ENCODE measurements at places on chromosomes 16 and 17.

GRCh38 chr17:57625511-57625910 lies 119.6 kb downstream of the CCDC182 start:
- DNase-seq: no peak

DNA sequence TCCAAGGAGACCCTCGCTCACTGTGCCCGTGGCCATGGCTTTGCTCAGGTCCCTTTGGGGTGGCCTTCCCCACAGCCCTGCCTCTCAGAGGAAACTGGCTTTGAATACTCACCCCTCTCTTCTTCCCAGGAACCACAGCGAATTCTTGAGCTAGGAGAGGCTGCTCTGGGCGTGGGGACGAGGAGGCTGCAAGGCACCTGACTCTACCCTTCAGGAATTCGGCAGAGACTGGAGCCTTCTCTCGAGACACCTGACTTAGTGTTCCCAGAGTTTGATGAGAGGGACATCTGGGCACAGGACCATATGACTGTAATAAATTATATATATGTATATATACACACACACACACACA lies 6.2 kb downstream of the LLGL2 start:
- DNase-seq: peak; percentile 17

- DNase-seq: peak; percentile 15
Observed at GRCh38 chr16:46916980-46917379, 32.8 kb downstream of the GPT2 start.

DNA sequence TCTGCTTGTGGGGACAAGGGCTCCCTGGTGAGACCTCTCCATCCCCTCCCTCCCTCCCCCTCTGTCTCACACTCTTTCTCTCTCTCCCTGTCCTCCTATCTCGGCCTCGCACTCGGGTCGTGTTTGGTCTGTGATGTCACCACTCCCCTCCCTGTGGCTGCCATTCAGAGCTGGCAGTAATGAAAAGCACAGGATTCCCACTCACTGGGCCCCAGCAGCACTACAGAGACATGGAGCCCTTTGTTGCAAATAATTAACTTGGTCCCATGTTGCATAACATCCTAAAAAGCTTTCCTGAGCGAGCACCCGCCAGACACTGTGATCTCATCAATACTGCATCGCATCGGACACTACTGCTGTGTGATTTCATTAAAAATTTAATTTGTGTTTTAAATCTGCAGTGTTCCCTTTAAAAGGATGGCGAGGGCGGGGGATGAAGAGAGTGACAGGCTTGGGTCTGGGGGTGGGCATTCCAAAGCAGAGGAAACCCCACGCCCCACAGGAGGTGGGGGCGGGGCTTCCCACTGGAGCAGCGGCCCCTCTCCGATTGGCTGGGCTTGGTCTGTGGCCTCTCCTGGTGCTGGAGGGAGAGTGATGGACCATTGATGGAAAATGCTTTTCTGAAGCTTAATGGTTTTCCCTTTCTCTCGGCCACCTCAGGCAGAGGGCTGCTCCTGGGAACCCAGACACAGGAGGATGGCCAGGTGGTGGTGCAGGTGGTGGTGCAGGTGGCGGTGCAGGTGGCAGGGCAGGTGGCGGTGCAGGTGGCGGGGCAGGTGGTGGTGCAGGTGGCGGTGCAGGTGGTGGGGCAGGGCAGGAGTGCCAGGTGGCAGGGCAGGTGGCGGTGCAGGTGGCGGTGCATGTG lies 15.3 kb upstream of the NPTX1 start:
- DNase-seq: no peak

DNA sequence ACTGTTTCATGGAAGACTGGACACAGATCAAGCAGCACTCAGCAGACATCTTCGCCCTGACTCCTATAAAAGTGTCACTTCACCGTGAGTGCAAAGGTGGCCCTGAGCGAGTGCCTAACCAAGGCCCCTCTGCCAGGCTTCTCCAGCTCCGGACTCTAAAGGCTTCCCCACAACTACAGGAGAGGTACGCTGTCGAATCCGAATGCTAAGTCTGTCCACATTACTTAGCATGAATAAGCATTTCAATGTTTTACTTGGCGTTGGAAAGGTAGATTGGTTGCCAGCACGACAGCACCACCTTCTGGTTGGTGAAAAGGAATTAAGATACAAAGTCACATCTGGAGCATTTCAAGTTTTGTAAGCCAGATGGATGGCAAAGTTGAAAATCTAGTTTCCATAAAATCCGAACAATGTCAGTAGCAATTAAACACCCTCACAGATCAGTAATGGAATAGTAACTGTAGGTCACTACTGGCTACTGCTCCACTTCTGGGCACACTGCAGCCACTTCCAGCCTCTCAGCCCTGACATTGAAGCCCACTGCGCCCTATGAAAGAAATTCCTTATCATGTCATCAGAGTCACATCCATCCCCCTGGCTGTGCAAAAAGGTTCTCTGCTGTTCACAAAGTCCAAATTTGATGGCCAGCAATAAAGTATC lies 100.9 kb downstream of the PARN start:
- peak; percentile 67 for DNase-seq

GRCh38 chr17:28523876-28524275 lies 17.7 kb downstream of the FOXN1 start:
- no peak for DNase-seq

Measured in HT1080 (cell line).